ENCODE measurements at places on chromosomes 4 and X.

- DNase-seq: no peak
Observed at GRCh38 chr4:172986114-172986513, 182.5 kb upstream of the GALNT7 start.

DNA sequence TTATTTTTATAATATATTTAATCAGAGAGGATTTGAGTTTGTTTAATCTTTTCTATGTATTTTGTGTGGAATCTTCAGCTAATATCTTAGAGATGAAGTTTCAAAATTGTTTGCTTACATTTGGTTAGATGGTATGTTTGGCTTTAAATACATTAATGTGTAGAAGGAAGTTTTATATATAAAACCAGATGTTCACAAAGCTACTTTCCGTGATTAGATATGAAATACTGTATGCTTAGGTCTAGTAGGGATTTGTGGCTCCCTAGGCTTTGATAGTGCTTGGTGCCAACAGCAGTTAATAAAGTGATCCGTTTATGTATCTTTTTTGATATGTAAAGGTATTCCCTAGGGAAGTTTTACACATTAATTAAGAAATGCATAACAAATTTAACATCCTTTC is 223.0 kb downstream of the ARHGAP10 start:
- DNase-seq: no peak

DNA sequence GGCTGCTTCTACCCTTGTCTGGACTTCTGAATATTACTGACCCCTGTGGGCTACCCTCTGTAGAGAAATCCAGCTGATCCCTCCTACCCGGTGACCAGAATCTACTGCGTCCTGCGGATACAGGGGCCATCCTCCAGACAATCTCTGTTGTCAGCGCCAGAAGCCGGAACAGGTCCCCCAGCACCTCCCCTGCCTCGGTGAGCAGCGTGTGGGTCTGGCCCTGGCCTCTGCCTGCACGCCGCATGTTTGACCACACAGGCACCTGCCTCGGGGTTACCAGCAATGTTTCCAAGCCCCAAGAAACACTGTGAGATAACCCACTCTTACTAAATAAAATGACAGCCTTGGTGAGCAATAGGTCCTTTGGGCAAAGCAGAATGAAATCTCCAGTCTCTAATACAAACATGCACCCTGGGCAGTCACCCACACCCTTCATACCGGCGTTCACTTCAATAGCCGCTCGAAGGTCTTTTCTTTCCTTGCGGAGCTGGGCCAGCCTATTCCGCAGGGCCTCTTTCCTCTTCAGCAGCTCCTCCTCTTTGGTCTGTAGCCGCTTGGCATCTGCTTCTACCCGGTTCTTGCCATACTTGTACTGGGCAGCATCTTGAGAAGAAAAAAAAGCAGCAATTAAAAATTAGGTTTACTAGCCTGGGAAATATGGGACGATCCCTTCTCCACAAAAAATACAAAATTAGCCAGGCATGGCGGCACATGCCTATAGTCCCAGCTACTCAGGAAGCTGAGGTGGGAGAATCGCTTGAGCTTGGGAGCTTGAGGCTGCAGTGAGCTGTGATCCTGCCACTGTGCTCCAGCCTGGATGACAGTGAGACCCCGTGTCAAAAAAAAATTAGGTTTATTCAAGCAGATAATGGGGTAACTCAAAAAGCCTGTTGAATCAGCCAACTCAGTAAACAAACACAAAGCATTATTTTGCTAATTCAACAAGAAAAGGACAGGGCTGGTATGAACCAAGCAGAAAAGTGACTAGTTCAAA is 165.1 kb downstream of the AFAP1 start:
- DNase-seq: no peak

DNA sequence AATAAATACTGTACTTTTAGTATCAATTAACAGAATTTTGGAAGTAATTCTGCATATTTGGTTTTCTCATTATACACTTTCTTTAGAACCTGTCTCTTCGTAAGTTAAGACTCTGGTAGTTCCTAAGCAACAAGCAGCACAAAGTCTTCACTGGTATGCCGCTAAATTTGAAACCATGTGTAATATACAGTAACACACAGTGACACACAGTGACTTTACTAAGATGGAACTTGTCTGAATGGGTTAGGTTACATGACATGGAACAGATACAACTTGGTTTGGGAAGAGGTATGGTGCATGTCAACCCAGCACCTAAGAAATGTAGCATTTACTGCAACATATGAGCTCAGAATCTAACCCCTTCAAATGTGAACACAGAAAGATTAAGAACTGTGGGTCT is 83.5 kb upstream of the PRSS48 start:
- DNase-seq: no peak

GRCh38 chrX:132948648-132949260 is 9.7 kb downstream of the HS6ST2 start:
- no peak for DNase-seq
